Stimulated activated CD4-positive, alpha-beta T cell treated with anti-CD3 and anti-CD28 coated beads, TNF-alpha, amount 100 ng/mL, for 48 hours (primary cell): ENCODE measurements at places on chromosomes 16 and 17.

DNA sequence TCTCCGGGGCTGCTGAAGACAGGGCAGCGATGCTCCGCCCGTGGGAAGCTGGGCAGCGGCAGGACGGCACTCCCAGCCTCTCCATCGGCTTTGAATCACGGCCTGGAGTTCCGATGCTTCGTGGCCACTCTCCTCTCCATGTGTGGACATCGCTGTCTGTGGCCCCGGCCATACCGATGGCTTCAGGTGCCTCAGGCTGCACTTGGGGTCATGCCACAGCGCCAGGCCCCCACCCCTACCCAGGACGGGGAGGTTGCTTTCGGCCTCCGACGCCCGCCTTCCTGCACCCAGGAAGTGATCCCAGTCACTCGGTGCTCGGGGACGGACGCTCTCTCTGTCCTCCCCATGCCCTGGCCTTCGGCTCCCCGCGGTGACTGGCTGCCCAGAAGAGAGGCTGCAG lies 180.7 kb downstream of the BANP start:
- no peak for DNase-seq

DNA sequence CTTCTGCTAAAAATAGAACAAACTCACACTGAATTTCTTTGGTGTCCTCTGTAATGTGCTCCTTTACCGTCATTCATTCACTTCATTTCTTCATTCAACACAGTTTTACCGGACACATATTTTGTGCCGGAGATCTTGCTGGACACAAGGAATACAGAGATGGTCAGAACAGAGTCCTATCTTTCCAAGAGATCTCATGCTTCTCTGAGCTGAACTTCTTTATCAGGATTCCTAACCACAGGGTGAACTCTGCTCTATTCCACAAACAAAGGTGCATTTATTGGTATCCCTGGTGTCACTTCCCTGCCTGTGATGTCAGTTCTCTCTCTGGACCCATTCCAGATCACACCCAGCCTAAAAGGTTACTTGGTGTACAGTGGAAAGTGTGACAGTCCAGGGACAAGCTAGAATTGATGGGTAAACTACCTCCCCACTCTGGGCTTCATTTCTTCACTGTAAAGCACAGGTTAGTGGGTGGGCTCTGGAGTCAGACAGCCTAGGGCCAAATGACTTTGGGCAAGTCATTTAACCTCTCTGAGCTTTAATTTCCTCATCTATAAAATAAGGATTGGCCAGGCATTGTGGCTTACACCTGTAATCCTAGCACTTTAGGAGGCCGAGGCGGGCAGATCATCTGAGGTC lies 4.2 kb downstream of the IFI35 start:
- DNase-seq = no peak

DNA sequence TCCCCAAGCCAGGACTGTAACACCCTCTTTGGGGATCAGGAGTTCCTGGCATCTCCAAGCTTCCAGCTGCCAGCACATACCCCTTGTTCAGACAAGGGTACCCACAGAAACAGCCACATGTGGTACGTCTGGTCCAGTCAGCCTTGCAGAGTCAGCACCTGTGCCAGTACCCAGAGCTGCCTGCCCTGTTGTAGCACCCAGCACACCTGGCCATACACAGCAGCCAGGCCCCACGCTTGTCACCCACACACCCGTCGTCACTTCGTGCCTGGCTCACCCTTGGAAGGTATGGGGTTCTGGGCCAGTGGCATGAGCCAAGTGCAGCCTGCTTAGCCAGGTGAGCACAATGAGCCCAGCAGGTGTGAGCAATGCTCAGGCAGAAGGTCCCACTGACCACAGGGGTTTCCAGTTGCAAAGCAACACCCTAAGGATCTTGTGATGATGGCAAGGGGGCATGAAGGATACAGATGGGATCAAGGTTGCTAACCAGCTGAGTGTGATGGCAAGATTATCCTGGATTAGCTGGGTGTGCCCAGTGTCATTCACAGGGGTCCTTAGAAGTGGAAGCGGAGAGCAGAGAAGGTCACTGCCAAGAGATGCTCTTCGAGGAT lies 202.3 kb downstream of the CPPED1 start:
- no peak for DNase-seq

- DNase-seq = no peak
Measured at GRCh38 chr16:49121636-49122035, 160.0 kb downstream of the CBLN1 start.

DNA sequence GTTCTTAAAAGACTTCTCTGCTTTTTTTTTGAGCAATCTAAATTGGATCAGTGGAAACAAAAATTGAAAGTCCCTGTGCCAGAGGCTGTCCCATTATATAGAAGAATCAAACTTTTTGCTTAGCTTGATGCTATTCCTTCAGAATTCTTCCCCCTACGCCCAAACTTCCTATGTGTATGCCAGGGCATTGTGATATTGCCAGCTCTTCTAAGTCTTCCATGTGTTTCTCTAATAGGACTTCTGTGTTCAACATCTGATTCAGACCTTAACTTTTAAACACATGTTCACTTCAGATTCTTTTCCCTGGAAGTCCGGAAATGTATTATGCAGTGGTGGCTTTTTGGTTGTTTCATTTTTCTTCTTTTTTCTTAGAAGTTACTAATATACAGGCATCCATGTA lies 18.7 kb downstream of the PTRH2 start:
- no peak for DNase-seq

GRCh38 chr16:85284141-85284817 lies 172.0 kb upstream of the CIBAR2 start:
- no peak for DNase-seq

DNA sequence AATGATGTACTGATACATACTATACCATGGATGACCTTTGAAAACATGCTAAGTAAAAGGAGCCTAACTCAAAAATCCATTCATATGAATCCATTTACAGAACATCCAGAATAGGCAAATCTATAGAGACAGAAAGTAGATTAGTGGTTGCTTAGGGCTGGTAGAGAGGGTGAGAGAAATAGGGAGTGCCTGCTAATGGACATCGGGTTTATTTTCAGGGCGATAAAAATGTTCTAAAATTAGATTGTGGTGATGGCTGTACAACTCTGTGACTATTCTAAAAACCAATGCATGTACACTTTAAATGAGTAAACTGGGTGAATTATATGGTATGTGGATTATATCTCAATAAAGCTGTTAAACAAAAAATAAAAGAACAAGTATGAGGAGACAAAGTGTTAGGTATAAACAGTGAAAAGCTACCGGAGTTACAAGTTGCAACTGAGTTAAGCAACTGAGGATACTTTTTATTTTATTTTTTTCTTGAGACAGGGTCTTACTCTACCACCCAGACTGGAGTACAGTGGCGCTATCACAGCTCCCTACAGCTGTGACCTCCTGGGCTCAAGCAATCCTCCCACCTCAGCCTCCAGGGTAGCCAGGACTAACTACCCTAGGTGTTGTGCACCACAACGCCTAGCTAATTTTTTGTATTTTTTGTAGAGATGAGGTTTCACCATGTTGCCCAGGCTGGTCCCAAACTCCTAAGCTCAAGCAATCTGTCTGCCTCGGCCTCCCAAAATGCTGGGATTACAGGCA lies 75.5 kb upstream of the CORO6 start:
- no peak for DNase-seq

DNA sequence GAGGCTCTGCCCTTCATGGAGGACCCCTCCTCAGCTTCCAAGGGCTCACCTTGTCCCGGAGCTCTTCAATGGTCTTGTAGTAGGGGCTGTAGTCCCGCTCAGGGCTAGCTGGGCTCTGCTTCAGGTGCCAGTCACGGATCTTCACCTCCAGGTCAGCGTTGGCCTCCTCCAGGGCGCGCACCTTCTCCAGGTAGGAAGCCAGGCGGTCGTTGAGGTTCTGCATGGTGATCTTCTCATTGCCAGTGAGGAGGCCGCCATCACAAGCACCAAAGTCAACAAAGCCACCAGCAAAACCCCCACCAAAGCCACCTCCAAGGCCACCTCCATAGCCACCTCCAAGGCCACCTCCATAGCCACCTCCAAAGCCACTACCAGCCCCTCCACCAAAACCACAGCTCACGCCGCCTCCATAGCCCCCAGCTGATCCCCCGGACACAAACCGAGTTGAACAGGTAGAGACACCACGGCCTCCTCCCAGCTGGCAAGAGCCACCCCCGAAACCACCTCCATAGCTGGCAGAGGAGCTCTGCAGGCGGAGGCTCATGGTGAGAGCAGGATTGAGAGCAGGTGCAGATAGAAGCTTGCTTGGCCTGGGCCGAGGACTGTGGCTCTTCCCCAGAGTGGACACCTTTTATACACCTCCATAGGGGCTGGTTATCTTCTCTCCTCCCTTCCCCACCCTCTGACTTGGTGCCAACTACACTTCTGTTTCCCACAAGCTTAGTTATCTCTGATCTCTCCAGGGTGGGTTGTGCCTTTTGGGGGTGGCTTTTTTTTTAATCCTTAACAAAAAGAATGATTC lies at the start of gene KRT13:
TSS of gene KRT13 (minus strand) at position 606 of the 802 bp plus-strand sequence. CDS start at position 544, 62 bp downstream.
- DNase-seq = no peak

GRCh38 chr17:7502987-7503386 lies 18.8 kb downstream of the POLR2A start:
- no peak for DNase-seq

- DNase-seq = no peak
Measured at GRCh38 chr17:19958023-19958422, 19.6 kb downstream of the AKAP10 start.

DNA sequence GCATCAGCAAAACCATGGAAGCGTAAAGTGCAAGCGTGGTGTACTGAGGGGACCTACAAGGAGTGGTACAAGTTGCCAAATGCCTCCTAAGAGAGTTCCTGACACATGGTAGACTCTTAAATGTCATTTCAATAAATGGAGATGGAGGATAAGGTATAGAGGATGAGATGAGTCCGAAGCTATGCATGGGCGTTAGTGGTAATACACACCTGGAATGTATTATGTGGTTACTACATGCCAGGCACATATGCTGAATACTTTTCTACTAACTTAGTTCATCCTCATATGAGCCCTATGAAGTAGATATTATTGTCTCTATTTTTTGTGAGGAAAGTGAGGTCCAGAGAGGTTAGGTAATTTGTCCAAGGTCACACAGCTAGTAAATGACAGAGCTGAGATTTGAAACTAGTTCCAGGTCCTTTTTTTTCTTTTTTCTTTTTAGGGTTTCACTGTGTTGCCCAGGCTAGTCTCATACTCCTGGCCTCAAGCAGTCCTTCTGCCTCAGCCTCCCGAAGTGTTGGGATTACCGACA lies 15.5 kb downstream of the YPEL2 start:
- DNase-seq = no peak

DNA sequence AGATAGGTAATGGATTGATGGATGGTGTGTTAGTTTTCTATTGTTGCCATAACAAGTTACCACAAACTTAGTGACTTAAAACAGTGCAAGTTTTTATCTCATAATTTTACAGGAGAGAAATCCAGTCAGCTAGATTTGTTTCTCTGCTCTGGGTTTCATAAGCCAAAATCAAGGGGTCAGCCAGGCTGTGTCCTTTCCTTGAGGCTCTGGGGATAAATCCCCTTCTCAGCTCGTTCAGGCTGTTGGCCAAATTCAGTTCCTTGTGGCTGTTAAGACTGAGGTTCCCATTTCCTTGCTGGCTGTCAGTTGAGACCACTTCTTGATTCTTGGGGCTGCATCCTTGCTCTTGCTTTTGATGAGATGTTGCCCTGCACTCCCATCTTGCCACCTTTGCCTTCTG lies 204.9 kb upstream of the CDH13 start:
- DNase-seq = no peak

DNA sequence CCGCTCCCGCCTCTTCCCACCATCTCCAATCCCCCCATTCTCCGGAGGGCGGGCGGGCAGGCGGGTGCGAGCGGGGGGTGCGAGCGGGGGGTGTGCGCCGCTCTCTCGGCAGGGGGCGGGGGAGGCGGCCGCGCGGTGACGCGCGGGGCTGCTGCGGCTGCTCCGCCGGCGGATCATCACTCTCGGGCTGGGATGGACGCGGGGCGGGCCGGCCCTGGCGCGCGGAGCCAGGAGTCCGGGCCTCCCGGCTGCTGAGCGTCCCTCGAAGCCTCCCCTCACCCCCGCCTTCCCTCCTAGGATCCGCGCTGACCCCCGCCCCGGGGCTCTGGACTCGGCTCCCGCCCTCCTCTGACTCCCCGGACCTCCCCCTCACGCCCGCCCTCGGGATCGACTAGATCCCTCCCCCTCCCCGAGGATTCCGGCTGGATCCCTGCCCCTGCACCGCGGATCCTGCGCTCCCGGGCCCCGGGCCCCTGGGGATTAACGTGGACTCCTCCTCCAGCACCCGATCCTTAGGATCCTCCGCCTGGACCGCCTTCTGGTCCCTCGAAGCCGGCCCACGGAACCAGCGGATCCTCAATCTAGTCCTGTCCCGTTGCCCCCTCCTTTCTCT lies 946 bp upstream of the TMEM256 start:
- no peak for DNase-seq

DNA sequence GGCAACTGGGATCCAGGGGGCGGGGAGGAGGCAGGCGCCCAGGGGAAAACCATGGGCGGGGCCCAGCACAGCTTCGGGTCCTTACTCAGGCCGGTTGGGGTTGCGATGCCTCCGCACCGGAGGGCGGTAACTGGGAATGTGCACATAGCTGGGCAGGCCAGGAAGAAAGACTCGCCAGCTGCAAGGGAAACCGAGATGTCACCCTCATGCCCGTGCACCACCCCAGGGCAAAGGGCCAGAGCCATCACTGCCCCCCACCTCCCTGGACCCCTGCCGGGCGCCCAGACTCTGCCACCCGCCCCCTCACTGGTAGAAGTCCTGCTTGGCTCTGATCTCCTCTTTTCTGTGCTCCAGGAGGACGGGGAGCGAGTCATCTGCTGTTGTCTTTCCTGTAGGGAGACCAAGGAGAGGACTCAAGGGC lies 6.7 kb downstream of the ALOX12B start:
- DNase-seq = no peak

GRCh38 chr17:39979016-39979670 lies 1.5 kb upstream of the PSMD3 start:
- no peak for DNase-seq

DNA sequence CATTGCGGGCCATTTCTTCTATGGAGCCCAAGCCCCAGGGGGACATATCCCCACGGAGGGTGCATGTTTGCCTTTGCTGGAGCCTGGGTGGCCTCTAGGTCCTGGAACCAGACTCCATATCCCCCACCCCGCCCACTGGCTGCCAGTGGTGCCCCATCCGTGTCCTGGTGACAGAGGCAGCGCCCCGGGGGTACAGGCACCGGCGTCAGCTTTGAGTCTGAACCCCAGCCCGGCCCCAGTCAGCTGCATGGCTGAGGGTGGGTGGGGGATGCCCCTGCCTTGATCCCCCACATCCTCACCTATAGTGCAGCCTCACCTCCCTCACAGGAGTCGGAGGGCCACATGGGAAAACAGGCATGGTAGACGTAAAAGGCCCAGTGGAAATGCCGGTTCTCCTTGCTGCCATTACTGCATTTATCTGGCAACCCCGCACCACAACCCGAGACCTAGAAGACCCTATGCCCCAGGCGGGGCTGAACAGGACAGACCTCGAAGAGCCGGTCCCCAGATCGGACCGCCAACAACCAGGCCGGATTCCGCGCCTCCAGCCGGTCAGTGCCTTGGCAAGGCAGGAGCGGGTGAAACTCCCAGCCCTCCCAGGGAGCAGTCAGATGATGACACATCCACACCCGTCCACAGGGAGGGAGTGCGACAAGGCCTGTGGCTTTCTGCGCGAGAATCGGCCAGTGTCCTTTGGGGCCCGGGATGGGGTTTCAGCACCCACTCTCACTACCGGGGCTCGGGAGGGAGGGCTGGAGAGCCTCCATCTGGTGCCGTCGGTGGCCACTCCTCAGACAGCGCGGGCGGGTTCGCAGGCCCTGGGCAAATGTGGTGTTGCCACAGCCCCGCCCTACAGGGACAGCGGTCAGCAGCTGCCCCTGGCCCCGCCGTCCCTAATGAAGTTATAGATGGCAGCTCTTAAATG lies 11.9 kb upstream of the SSTR5 start:
- DNase-seq = no peak
